ENCODE measurements at places on chromosomes 4 and X.

- no peak for DNase-seq
Observed at GRCh38 chr4:113563691-113564378, 197.7 kb downstream of the CAMK2D start.

- no peak for DNase-seq
Observed at GRCh38 chrX:13487731-13488505, 81.5 kb upstream of the EGFL6 start.

DNA sequence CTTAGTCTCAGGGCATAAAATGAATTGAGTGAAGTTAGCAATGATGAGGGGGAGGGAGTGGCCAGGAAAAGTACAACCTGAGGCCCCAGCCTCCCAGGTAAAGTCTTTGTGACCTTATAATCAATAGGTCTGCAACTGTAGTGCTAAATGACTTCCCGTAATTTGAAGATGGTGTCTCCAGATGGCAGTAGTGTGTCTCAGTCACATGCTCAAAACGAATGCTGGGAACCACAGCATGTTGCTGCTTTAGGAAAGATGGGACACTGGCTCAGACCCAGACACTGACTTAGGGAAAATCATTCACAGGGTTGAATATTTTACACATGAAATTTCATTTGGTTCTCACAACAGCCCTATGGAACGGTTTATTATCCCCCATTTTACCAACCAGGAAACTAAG is 10.3 kb downstream of the SRPX2 start:
- DNase-seq, result no peak

DNA sequence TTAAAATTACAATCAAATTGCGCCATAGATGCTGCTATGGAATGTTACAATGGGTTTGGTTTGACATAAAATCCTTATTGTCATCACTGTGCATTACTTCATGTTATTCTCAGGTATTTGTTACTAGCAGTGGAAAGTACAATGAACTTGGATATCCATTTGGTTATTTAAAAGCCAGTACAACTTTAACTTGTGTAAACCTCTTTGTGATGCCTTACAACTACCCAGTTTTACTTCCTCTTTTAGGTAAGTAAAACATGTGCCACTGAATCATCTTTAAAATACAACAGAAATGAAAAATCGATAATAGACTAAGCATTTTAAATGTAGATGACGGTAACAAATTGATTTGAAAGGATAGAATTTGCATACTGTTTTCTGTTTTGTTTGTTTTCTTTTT is 35.6 kb downstream of the INTS6L start:
- no peak for DNase-seq

- no peak for DNase-seq
Observed at GRCh38 chrX:40173143-40174000, 75.6 kb upstream of the BCOR start.

DNA sequence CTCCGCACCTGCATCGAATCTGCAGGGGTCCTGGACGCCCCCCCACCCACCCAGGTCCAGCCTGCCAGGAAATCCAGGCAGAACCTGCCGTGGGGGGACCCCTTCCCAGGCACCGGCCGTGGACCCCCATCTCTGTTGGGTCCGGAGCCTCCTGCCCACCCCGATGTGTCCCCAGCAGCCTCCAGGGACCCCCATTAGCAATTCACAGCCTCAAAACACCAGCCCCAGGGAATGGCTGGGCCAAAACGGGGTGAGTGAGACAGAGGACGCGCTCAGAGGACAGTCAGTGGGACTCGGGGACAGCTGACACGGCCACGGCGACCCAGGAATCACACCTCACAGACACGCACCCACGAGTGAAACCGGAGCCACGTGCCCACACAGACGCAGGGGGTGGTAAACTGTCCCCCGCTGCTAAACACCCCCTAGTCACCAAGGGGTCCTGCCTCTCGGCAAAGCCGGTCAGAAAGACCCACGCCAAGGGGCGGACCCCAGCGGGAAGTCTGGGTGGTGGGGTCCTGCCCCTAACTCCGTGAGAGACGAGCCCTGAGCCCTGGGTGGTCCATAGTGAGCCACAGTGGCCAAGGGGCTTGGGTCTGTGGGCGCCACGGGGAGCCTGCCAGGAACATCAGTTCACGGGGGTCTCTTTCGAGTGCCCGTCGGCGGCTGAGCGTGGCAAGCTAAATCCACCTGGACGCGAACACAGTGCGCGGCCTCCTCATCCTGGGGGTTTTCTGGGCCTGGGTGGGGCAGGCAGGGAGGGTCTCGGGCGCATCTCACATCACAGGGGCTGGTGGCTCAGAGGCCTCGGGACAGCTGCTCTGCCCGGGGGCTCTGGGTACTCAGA is 126.5 kb upstream of the NKX1-1 start:
- DNase-seq, result no peak

Data from cardiac septum (tissue), 1 donor.